NCI-H524 (cell line): ENCODE measurements at places on chromosomes 7 and 10.
A peak's percentile ranks its signal among the peaks of the same experiment; 100 is the strongest.

DNA sequence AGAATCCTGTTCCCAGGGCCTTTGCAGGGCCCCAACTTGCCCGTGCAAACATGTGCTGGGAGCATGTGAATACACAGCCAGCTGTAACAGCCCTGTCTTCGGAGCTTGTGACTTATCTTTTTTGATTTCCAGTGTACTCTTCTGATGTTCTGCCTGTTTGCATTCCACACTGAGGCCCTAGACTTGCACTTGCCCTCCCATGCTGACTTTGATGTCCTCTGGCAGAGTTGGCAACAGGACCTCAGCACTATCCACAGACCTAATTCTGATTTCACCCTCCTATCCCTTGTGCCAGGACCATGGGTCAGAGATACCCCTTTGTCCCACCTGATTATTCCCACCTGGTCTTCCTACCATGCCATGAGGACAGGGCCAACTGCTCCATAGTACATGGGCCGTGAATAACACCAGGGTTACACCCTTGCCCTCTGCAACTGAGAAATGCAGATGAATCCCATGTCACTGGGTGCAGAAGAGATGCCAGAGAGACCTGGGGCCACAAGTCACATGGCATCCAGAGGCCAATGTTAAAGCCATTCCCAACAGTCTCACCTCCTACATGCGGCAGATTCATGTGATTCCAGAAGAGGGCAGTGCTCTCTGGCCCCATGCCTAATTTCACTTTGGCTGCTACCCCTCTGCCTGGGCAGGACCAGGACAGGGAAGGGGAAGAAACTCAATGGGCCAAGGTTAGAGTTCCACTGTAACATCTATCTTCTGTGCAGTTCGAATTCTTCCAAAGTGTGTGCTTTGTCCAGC lies 43.0 kb downstream of the SCRN1 start:
- DNase-seq, result no peak

- DNase-seq, result no peak
Observed at GRCh38 chr7:43438897-43439479, 143.9 kb upstream of the STK17A start.

DNA sequence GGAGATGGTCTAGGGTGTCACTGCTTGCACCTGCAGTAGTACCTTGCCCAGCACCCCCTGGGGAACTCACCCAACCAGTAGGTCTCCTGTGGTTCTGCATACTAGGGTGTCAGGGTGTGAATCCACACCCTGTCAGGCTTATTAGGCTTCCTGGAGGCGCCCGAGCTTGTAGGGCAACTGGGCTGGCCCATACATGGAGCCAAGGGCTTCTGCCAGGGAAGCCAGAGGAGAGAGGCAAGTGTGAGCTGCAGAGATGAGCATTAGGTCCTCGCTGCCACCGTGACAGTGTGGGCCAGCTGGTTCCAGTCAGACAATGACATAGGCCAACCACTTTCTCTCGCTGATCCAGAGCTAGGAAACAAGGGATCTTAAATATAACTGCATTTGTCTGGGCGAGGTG lies 11.2 kb downstream of the MXI1 start:
- DNase-seq, result no peak

GRCh38 chr7:30925913-30926312 lies 14.3 kb downstream of the AQP1 start:
- no peak for DNase-seq

GRCh38 chr7:123639631-123640030 lies 16.0 kb upstream of the LMOD2 start:
- DNase-seq, result no peak

GRCh38 chr10:99913831-99914235 lies 95.9 kb downstream of the DNMBP start:
- no peak for DNase-seq

- DNase-seq, result no peak
Observed at GRCh38 chr10:8042721-8043568, 11.5 kb upstream of the GATA3 start.

DNA sequence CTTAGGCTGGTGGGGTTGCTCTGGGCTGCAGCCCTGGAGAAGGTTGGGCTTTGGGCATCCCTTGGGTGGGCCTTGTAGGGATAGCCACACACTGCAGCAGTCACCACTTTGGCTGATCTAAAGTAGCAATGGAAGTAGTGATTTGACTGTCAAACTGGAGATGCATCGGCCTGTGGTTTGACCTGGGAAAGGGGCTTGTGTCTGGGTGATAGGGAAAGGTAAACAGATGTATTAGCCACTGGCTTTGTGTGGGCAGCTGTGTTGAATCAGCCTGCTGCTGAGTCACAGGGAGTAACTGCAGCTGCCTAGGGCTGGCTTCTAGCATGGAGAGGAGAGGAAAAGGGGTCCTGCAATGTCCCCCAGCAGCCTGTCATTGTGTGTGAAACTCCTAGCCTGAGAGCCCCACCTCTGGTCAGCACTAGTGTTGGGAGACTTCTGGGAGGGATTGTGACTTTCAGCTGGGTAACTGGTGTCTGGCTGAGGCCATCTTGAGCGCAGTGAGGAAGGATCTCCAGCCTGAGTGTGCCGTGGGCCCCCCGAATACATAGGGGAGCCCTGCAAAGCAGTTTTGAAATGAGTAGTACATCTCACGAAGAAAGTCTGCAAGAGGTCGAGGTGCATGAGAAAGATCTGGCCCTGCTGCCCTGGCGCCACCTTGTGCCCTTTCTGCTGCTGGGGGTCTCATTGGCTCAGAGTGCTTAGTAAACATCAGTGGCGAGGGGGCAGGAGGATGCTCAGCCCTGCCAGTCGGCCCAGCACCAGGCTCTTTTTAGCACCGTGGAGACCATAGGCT lies 117.3 kb downstream of the FANK1 start:
- DNase-seq, result no peak

GRCh38 chr10:43598446-43598845 lies 7.8 kb upstream of the ZNF485 start:
- no peak for DNase-seq

GRCh38 chr10:114021717-114022680 lies 21.7 kb upstream of the ADRB1 start:
- no peak for DNase-seq

GRCh38 chr10:122373721-122374120 lies 787 bp upstream of the PLEKHA1 start:
- DNase-seq, result peak; percentile 1
